ENCODE measurements at places on chromosomes 5 and 9. TPM values are rescaled to one million over a fixed set of nuclear protein-coding genes. Genes with fewer than 3 reads are reported as not detected.

- no peak overlapping the region for H3K27ac ChIP-seq
- H3K4me3 ChIP-seq, result no peak overlapping the region
- DNase-seq, result no peak
- H3K27me3 ChIP-seq, result no peaks in the 10 kb centered on the region
- no peaks in the 10 kb centered on the region for H3K36me3 ChIP-seq
- peaks cover 2% of the 10 kb centered on the region for H3K4me1 ChIP-seq
Observed at GRCh38 chr9:19598722-19599121, 189.9 kb downstream of the ACER2 start.

Gene PURA
- 4.1 TPM for total RNA-seq

- no peak for DNase-seq
- no peak overlapping the region for H3K4me3 ChIP-seq
- H3K4me1 ChIP-seq, result no peaks in the 10 kb centered on the region
- no peak overlapping the region for H3K27ac ChIP-seq
- H3K36me3 ChIP-seq, result no peaks in the 10 kb centered on the region
Observed at GRCh38 chr9:125815568-125815967, 68.4 kb downstream of the PBX3 start.

Gene CENPP
- total RNA-seq, result 5.7 TPM

Gene PAEP
- total RNA-seq, result not detected

DNA sequence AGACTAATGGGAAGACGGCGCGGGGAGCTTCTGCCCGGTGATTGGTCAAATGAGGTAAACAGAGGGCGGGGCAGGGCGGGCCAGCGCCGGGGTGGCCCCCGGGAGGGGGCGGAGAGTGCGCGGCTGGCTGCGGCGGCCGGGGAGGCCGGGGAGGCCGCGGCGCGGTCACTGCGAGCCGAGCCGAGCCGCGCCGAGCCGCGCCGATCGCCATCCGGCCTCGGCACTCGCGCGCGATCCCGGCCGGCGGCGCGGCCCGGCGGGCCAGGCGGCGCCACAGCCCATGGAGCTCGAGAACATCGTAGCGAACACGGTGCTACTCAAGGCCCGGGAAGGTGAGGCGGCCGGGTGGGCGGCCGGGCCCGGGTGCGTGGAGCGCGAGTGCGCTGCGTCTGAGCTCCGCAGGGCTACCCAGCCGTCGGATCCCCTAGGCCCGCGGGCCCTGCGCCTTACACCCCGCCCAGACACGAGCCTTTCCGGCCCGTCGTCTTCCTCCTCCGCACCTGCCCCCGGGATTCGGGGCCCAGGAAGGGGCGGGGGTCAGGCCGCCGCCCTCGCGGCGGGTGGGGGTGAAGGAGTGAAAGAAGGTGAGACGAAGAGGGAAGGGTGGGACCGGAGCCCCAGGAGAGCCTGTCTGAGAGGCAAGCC lies at the start of gene GRK6:
TSS of gene GRK6 (plus strand) at position 111 of the 645 bp plus-strand sequence. CDS start at position 281, 170 bp downstream.
- peak within 1 kb of the TSS; percentile 94 for H3K4me3 ChIP-seq
- DNase-seq, result peak; percentile 55
- no peaks in the 10 kb centered on the region for H3K36me3 ChIP-seq
- H3K4me1 ChIP-seq, result peaks cover 10% of the 10 kb centered on the region
- peak within 1 kb of the TSS; percentile 98 for H3K27ac ChIP-seq
- H3K27me3 ChIP-seq, result peaks cover 8% of the 10 kb centered on the region

DNA sequence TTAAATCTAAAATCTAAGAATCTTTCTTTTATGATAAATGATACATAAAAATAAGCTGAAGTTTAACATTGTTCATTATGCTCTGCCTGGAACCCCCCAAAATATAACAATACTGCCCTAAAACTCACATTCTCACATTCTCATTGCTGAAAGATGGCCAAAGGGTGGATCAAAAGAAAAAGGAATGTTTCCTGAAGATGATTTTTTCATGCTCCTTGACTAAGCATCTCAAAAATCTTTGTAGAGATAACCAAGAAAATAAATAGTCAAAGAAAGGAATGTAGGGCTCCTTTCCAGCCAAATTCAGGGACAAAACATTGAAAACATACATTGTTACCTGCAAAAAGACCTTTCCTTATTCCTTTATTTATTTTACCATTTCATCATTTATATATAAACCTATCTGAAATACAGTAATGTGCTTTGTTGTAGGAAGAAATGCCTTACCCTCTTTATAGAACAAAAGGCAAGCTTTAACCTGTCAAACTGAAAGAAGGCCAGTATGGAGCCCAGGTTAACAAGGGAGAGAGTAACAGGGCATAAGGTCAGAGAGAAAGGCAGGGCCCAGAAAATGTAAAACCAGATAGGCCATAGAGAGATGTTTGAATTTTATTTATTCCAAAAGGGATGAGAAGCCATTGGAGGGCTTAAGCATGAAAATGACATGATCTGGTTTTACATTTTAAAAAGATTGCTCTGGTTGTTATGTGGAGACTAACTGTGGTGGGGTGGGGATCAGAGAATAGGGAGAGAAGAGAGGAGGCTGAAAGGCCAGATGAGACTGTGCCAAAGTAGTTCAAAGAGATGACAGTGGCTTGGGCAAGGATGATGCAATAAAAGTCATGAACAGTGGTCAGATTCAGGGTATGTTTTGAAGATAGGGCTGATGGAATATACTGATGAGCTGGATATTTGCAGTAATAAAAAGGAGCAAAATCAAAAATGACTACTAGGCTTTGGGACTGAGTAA lies 37.3 kb upstream of the CDK5RAP2 start:
- H3K27ac ChIP-seq, result no peak overlapping the region
- H3K4me1 ChIP-seq, result no peaks in the 10 kb centered on the region
- H3K27me3 ChIP-seq, result no peaks in the 10 kb centered on the region
- no peaks in the 10 kb centered on the region for H3K36me3 ChIP-seq
- DNase-seq, result no peak

Gene GLDC
- 42.9 TPM for total RNA-seq

Gene TAS2R1
- total RNA-seq, result not detected

Gene PGM5
- not detected for total RNA-seq

Gene GOLGA1
- 18.3 TPM for total RNA-seq

DNA sequence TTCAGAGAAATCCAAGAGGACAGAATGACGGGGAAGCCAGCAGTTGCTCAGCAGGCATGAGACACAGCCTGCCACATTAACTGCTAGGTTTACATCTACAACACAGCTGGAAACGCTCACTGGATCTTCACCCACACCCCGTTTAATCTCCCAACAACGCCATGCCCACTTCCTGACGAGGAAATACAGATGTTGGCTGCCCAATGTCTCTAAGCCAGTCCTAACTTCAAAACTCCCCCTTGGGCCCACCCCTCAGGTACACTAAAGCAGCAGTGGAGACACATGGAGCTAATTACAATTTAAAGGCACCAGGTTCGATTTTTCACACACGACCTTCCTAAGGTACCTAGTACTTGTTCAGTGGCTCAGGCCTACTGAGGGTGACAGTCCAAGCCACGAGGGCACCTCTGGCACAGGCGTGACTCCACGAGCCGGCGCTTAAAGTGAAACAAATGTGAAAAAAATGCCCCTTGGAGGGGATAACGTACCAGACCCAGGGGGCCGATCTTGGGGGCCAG lies 904 bp downstream of the RPL12 start:
- no peak for DNase-seq
- H3K27me3 ChIP-seq, result peaks cover 12% of the 10 kb centered on the region
- H3K36me3 ChIP-seq, result peaks cover 2% of the 10 kb centered on the region
- H3K27ac ChIP-seq, result peak overlapping the region; percentile 92
- H3K4me3 ChIP-seq, result peak overlapping the region; percentile 98

- peaks cover 3% of the 10 kb centered on the region for H3K27me3 ChIP-seq
- peaks cover 11% of the 10 kb centered on the region for H3K4me1 ChIP-seq
- no peaks in the 10 kb centered on the region for H3K36me3 ChIP-seq
Observed at GRCh38 chr5:87185838-87186237, 81.8 kb upstream of the RASA1 start.

- no peak overlapping the region for H3K27ac ChIP-seq
- no peaks in the 10 kb centered on the region for H3K27me3 ChIP-seq
- no peaks in the 10 kb centered on the region for H3K4me1 ChIP-seq
- no peak overlapping the region for H3K4me3 ChIP-seq
Observed at GRCh38 chr5:62684310-62684709, 105.7 kb downstream of the LRRC70 start.

- no peak overlapping the region for H3K27ac ChIP-seq
- no peaks in the 10 kb centered on the region for H3K36me3 ChIP-seq
- no peak overlapping the region for H3K4me3 ChIP-seq
- peak; percentile 31 for DNase-seq
- H3K4me1 ChIP-seq, result no peaks in the 10 kb centered on the region
Observed at GRCh38 chr9:1869843-1870242, 145.3 kb upstream of the SMARCA2 start.

- no peaks in the 10 kb centered on the region for H3K27me3 ChIP-seq
- no peaks in the 10 kb centered on the region for H3K36me3 ChIP-seq
- DNase-seq, result no peak
- no peak overlapping the region for H3K4me3 ChIP-seq
Observed at GRCh38 chr5:124956471-124957029, 210.1 kb upstream of the ZNF608 start.

GRCh38 chr9:21144603-21145002 lies 3.0 kb upstream of the IFNW1 start:
- no peaks in the 10 kb centered on the region for H3K27me3 ChIP-seq
- DNase-seq, result no peak
- H3K36me3 ChIP-seq, result no peaks in the 10 kb centered on the region
- no peak overlapping the region for H3K4me3 ChIP-seq
- H3K4me1 ChIP-seq, result no peaks in the 10 kb centered on the region

DNA sequence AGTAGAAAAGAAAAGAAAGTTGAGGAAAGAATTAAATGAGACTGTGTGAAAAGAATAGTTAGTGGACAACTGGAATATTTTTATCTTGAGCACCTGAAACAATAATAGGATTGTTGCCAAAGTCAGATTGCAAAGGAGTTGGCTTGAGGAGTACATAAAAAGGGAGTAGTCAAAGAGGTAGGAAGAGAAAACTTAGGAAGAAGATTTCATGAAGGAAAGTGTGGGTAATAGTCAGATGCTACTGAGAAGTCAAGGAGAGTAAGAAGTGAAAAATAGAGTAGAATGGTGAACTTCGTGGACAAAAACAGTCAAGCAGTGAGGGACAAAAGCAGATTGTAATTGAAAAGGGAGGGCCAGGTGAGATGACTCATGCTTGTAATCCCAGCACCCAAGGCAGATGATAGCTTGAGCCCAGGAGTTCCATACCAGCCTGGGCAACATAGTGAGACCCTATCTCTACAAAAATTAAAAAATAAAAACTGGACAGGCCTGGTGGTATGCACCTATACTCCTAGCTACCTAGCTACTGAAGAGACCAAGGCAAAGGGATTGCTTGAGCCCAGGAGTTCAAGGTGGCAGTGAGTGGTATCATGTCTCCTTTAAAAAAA lies 178.9 kb downstream of the NIPBL start:
- H3K4me1 ChIP-seq, result no peaks in the 10 kb centered on the region
- no peak for DNase-seq
- no peak overlapping the region for H3K27ac ChIP-seq
- H3K36me3 ChIP-seq, result peaks cover 3% of the 10 kb centered on the region

- no peak overlapping the region for H3K4me3 ChIP-seq
- H3K36me3 ChIP-seq, result no peaks in the 10 kb centered on the region
- H3K27ac ChIP-seq, result no peak overlapping the region
- DNase-seq, result no peak
Observed at GRCh38 chr5:6080436-6080835, 297.9 kb downstream of the MED10 start.

Gene C9orf153
- 0.27 TPM for total RNA-seq

DNA sequence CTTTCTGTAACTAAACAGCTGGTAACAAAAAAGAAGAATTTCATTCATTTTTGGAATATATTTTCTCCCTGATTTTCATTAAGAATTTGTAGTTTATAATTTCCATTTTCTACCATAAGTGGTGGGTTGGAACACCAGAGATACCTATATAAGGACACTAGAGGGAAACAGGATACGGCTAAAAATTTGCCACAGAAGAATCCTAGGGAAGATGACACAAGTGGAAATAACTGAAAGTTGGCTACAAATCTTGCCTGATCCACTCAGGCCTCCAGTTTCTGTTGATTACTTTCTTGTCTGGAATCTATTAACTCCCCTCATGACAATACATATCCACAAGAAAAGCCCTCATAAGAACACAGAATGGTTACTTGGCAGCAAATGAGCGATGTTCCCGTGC lies 46.8 kb downstream of the FREM1 start:
- no peak overlapping the region for H3K4me3 ChIP-seq
- no peak overlapping the region for H3K27ac ChIP-seq
- no peaks in the 10 kb centered on the region for H3K27me3 ChIP-seq
- peaks cover 9% of the 10 kb centered on the region for H3K4me1 ChIP-seq

Measured in glutamatergic neuron (in vitro differentiated cells).